ENCODE measurements at places on chromosomes 6 and 20.

- DNase-seq = peak; percentile 31
Measured at GRCh38 chr6:146543211-146543939, at the start of gene RAB32. Gene RAB32, plus strand, starts transcription at chr6:146543833. Its CDS starts 39 bp downstream, at chr6:146543872.

GRCh38 chr6:339480-339879 lies 47.2 kb downstream of the DUSP22 start:
- DNase-seq = no peak

DNA sequence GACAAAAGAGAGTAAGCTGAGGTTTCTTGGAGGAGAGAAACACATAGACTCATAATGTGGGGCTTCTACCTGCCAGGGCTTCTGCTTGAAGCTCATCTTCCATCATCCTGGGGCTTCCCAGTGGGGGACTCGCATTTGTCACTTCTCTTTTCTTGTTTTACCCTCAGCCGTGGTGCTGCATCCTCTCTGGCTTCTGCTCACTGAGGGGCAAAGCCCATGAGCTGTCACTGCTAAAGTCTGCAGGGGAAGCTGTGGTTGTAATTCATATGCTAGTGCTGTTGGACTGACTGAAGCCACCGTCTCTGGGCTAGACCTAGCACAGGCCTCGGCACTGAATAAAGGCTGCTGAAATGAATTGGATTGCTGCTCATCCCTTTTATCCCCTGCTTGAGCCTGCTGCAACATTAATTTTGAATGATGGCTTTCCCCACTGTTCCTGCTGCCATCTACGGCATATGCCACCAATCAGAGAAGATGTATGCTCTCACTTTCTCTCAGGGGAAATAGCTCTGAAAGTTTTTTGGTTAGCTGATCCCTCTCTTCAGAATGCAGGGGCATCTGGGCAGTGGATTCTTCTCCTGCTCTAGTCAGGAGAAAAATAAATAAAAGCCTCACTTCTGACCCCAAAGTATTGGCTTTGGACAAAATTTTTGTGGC lies 568.4 kb upstream of the MAP3K7 start:
- DNase-seq = no peak

- DNase-seq = no peak
Measured at GRCh38 chr20:52047811-52048764, 143.5 kb downstream of the ZFP64 start.
